ENCODE measurements at places on chromosomes 11 and 22.

DNA sequence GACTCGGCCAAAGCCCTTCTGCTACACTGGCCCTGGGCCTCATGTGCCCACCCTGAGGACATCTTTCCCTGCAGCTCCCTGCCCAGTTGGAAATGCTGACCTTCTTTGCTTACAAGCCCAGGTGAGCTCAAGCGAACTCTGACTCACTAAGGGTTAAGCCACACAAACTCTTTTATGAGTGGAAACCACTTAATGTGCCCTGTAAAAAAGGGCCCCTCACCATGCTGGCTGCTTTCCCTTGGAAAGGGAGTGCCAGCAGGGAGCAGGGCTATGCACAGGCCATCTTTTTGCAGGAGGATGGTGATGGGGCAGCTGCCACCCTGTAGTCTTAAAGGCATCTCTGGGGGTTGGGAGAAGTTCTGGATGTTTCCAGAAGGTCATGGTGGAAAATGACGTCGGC is 18.7 kb downstream of the EHF start:
- no peak for DNase-seq

GRCh38 chr11:110093407-110094297 is 460 bp downstream of the ZC3H12C start:
- DNase-seq: peak; percentile 31

GRCh38 chr22:48071828-48072227 is 1309.4 kb downstream of the TBC1D22A start:
- DNase-seq: no peak

DNA sequence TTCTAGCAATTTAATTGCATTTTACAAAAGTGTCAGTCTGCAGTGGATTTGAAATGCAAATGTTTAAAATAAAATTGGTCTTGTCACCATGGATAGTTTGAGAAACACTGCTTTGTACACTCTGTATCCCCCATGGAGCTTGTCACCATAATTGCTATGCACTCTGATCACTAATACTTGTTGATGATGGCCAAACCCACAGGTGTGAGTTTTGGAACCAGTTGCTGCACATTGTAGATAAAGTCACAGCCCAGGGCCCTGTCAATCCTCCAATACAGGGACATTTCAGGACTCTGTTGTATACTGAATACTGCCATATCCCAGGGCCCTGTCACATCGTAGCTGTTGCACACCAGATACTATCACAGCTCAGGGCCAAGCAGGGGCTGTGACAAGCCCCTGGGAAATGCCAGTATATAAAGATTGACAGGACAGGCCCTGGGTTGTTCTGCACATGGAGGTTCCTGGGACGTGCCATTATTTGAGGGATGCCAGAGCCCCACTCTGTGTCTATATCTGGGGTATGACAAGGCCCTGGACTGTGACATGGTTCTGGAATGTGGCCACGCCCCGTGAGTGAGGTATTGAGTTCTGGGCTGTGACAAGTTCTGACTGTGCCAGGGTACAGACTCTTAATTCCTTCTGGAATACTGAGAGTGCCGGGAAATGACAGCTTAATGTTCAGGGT is 27.9 kb upstream of the SMPD1 start:
- DNase-seq: no peak

DNA sequence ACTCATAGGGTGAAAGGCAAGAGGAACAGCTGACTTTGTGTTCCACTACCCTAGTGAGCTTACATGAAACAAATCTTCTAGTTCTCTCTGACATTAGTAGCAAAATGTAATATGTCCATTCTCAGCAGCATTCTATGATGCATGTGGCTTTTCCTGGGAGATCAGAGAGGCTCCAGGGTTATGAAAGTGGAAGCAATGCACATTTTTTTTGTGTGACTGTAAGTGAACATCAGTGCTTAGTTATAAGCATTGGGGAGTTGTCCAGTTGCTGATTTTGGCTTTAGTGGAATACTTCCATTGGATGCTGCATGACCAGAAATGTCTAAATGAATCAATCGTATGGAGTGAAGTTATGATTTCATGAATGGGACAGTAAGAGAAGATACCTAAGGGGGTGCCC is 255.9 kb downstream of the FAT3 start:
- DNase-seq: no peak

DNA sequence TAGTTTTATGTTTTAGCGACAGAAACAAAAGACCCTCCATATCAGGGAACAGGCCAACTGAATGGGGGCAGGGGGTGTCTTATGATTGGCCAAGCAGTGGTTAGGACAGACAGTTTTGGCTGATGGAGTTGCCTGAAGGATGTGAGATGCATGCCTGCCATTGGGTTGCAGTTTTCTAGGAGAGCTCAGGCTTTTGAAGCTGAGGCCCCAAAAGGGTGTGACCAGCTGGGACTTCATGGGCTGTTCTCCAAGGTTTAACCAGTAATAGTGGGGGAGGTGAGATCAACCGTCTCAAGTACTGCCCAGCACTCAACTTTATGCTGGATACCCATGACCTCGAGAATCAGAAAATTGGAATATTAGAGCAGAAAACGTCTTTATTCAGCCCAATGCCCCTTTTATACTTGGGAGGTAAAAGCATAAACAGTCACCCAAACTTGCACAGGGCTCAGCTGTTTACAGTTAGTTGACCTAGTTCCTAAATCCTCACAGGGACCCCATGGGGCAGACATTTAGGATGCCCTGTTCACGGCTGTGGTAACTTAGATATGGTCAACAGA is 13.5 kb downstream of the DTX4 start:
- DNase-seq: no peak

DNA sequence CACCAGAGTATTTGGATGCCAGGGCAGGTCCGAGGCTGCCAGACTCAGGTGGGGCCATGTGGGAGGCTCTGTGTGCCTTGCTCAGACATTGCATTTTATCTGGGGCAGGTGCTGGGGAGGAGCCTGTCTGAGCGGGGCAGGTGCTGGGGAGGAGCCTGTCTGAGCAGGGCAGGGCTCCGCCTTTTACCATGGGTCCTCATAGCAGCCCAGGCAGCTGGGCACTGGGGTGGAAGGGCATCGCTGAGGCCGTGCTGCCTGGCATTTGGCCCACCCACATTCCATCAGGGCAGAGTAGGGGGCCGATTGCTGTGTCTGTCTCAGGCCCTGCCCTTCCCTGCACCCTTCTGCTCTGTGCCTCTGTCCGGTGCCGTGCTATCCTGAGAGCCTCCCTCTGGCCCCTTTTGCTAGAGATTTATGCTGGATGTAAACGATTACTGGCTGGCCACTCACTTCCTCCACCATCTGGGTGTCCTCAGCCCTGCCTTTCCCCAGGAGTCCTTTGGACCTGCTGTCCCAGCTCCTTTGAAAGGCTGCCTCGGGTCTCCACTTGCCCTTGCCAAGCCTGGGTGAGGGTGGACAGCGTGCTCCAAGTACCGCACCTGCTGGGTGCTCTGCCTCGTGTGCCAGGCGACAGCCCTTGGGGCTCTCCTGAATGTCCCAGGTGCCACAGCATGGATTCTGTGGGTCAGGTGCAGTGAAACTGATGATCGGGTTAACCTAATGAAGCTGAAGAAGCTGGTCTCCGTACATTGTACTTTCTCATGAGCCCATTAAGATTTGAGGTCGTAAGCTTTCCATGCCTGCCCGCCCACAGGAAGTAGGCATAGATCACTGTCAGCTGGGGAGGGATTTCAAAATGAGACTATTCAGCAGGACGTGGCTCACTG is 281.6 kb downstream of the TBC1D22A start:
- no peak for DNase-seq

GRCh38 chr11:12053606-12054361 is 45.4 kb upstream of the DKK3 start:
- no peak for DNase-seq

DNA sequence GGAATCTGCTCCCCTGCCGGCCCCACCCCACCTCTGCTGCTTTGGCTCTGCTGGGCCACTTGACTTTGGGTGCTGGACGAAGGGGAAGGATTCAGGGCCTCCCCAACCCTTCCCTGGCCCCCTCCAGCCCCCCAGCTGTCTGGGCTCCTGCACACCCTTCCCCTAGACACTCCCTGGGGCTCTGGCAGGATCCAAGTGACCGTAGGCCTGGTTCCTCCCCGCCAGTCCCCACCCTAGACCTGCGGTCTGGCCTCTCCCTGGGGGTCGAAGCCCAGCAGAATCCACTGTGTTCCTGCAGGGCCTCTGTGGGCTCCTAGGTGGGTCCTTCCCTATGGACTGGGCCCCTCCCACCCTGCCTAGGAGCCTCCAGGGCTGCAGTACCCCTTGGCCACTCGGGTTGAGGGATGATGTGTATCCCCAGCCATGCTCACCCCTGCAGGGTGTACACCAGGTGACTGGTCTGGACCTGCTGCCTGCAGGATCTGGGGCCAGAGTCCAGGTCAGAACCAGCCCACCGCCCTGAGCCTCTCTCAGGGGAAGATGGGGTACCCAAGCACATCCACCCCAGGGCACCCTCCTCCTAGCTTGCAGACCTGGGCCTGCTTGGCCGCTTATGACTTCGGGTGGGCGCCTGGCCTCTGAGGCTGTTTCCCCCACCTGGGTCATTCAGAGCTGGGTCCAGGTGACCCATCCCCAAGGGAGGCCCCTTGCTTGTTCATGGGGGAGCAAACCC is 5.6 kb downstream of the PIM3 start:
- DNase-seq: no peak

DNA sequence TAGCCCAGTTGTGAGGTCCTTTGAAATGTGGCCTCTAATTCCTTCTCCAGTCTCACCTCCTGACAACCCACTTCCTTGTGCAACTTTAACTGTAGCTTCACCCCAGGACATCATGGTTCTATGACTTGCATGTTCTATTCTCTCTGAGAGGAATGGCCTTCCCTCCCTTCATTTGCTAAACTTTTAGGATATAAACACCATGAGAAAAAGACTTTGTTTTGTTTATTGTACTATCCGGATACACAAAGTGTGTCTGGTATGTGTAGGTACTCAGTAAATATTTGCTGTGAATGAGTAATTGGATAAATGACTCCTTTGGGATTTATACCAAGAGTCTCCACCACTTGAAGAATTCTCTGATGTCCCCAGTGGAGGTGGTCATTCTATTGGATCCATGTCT is 547.6 kb downstream of the INSC start:
- no peak for DNase-seq

GRCh38 chr11:36540998-36541397 is 26.8 kb upstream of the RAG1 start:
- peak; percentile 60 for DNase-seq

DNA sequence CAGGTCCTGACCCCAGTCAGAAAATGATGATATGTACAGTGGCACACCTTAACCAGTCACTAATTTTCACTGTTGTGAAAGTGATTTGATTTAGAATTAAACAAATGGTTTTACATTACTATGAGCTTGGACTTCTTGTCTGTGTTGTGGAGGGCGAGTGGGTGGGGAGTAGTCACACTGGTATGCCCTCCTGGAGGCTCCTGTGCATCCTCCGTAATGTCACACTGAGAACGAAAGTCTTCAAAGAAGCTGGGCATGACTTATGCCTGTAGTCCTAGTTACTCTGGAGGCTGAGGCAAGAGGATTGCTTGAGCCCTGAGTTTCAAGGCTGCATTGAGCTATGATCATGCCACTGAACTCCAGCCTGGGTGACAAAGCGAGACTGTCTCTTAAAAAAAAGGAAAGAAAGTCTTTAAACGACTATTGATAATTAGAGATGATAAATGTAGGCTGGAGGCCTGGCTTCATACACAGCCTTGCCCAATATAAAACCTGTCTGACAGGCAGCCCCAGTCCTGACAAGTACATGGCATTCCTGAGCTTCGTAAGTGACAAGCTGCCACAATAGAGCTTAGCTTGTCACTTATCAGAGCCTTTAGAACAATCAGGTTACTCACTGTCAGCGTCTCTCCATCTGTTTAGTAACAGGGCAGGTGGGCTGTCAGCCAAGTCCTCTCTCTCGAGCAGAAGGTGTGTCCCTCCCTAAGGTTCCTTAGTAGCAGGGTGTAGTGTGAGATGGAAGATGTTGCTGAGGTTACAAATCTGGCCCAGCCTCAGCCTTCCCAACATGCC is 5.0 kb upstream of the LIMK2 start:
- DNase-seq: no peak

GRCh38 chr22:41780746-41781505 is 19.6 kb upstream of the CCDC134 start:
- peak; percentile 27 for DNase-seq

GRCh38 chr11:125092669-125093068 is 18.8 kb downstream of the TMEM218 start:
- DNase-seq: no peak

DNA sequence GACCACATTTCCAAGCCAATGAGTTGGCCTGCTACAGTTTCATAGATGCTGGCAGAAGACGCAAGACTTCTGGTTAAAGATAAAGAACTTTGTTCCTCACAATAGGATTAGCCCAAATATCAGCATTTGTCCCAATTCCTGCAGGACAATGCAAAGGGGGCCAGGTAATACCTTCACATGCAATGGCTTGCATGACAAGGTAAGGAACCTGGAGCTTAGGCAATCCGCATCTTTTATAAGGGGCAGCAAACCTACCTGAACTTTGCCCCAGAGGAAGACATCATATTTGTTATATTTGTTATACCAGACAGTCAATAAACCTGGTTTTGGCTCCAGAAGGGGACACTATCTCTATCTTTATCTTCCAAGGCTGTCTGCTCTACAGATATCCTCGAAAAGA is 5.3 kb downstream of the P2RY6 start:
- DNase-seq: no peak

- DNase-seq: no peak
Measured at GRCh38 chr11:116311206-116311605, 461.6 kb downstream of the BUD13 start.

GRCh38 chr11:130827451-130828377 is 88.6 kb downstream of the SNX19 start:
- DNase-seq: peak; percentile 29

DNA sequence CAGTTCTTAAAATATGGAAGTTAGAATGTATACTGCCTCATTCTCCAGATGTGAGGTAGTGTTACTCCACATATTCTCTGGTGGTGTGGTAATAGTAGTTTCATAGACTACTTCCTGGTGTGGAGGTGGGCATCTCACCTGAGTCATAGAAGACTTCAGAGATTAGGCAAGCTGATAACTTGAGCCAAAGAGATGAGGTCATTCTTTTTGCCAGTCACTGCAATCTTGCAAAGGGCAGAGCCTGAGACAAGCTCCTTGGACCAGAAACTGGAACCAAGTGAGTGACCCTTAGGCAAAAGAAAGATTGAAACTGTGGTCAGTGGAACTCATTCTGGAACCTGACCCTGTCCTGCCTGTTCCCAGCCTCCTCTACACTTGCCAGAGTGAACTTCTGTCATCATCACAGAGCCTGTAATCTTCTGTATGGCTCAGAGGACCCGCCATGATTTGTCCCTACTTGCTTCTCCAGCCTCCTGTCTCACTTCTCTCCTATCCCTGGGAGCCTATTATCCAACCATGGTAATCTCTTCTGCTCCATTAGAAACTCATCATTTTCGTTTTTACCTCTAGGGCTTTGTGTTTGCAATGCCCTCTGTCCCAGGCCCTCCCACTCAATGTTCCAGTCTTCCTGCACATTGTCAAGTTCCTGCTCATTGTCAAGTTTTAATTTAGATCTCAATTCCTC is 10.6 kb upstream of the CCDC83 start:
- DNase-seq: no peak

GRCh38 chr22:29717789-29718188 is 2.0 kb upstream of the CABP7 start:
- no peak for DNase-seq

GRCh38 chr11:44760917-44761550 is 34.3 kb downstream of the TSPAN18 start:
- peak; percentile 71 for DNase-seq
